ENCODE measurements at places on chromosomes 16 and 17. TPM values are rescaled to one million over a fixed set of nuclear protein-coding genes. Genes with fewer than 3 reads are reported as not detected.

DNA sequence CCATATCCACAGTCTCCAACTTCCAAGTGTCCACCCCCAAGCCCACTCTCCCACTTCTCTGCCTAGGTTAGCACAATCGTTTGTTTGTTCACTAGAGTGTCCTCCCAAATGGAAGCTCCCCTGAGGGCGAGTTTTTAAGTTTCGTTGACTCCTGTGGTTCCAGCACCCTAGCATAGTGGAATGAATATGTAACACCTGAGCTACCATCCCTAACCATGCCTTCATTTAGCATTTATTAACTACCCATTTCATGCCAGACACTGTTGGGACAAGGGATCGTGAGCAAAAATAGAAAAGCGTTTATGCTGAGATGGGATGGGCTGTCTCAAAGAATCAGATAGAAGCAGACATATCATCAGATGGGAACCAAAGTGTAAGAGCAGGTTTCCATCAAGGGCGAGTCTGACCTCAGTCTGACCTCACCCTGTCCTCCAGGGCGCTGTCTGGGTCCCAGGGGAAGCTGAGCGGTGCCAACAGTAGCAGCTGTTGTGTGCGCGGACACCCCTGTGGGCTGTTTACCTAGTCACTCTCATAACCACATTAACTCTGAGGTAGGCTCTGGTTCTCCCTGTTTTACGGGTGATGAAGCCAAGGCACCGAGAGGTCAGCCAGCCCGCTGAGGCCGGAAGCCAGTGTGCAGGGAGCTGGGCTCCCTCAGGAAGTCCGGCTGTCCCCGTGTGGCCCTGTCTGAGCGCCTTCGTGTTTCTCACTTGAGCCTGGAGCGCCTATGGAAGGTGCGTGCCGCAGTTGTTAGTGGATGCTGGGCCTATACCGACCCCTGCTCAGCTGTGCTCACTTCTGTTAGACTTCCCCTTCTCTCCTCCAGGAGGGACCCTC is 6.2 kb downstream of the CNP start:
- no peak for DNase-seq

DNA sequence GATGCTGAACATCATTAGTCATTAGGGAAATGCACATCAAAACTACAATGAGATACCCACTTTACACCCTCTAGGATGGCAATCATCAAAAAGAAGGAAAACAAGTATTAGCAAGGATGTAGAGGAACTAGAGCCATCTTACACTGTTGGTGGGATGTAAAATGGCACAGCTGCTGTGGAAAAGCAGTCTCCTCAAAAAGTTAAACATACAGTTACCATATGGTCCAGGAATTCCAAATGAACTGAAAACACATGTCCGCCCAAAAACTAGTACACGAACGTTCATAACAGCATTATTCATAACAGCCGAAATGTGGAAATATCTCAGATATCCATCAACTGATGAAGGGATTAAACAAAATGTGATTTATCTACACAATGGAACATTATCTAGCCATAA is 7.0 kb downstream of the FBF1 start:
- DNase-seq = no peak

GRCh38 chr16:88430524-88431446 is 22.3 kb upstream of the ZFPM1 start:
- DNase-seq = peak; percentile 82

DNA sequence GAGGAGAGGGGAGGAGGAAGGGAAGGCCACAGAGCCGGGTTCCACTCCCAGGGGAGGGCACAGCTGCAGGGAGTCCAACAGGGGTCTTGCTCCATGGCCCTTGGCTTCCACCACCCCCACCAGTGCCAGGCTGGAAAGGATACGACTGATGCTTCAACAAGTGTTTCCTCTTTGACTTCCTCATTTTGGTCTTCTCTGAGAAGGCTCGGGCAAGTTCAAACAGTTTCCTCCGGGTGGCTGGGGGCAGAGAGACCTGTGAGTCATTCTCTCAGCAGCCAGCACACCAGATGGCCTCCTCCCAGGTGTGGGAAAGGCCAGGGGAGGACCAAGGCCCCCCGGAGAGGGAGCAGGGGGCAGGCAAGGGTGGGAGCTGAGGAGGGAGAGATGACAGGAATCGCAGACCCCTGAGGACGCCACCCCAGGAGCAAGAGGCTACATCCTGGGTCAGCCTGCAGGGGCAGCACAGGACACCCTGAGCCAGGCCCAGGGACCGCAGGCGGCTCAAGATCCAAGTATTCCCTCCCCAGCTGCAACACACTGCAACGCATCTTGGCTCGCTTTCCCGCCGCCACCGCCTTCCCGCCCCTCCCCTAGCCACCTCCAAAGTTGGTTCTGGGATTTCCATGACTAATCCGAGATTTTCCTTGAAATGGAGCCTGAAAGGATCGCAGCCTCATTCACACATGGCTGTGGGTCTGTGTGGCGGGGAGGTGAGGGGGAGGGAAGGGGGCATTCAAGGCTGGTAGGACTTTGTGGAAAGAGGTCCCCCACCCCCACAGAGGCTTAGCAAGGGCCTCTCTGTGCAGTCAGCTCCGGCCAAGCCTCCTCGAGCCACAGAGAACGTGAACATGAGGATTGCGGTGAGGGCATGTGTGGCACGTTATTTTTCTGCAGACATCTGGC is 18.4 kb upstream of the MRPS23 start:
- DNase-seq = peak; percentile 77

- DNase-seq = no peak
These were observed 2.8 kb downstream of the DHRS7C start for GRCh38 chr17:9788601-9789000.

DNA sequence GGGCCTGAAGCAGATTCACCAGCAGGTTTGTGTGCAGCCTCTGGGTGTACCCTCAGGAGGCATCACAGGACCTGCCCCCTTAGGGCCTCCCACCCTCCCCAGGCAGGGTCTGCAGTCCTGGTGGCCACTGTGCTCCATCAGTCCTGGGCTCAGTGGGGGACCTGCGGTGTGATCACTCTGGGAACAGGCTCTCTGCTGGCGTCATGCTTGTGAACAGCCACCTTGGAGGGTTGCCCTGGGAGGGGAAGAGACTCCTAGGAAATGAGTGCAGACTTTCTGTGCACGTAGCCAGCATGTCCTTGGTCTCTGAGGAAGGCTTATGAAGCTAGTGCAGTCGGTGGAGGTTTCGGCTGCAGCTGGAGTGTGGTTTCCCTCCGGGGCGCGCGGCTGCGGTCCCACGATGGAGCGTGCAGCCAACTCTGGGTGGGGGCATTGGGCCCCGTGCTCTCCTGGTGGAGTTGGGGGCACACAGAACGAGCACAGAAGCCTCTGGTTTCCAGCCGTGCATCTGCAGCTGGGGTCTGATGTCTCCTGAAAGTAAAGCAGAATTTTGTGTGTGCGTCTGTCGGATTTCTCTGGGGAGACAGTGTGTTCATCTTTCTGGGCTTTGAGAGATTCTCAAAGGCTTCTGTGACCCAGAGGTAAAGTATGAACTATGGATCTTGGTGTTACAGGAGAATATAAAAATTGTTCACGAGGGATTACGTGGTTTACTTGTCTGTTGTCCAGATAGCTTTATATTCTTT is 68.1 kb upstream of the ZNF750 start:
- no peak for DNase-seq

- no peak for DNase-seq
These were observed 30.5 kb downstream of the RPGRIP1L start for GRCh38 chr16:53673189-53673588.

- DNase-seq = no peak
These were observed 354.4 kb downstream of the SNX29 start for GRCh38 chr16:12330946-12331345.

- DNase-seq = no peak
These were observed 174.3 kb downstream of the FOXL1 start for GRCh38 chr16:86752582-86753175.

GRCh38 chr16:67719778-67720144 is 645 bp upstream of the GFOD2 start:
- peak; percentile 77 for DNase-seq

DNA sequence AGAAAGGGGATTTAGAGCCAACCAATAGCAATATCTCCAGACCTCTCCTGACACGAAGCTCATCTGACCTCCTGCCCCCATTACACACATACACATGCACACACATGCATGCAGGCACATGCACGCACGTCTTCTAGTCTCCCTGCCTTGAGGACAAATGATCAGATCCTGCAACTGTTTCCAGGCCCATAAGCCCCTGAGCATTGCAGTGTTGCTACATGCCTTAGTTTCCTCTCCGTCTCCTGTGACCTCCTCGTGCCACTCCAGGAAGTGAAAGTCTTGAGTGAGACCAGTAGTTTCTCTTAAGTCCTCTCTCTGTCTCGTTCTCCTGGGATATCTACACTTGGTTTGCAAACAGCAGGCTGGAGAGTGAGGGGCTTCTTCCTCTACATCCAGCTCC is 8.2 kb downstream of the CIITA start:
- DNase-seq = no peak

The TBC1D3I gene
- total RNA-seq = 1.9 TPM

The ABCA8 gene
- not detected for total RNA-seq

The CHD9NB gene
- total RNA-seq = 0.16 TPM

The CES5A gene
- not detected for total RNA-seq

The CLEC19A gene
- not detected for total RNA-seq

The C17orf78 gene
- not detected for total RNA-seq

The TUBB3 gene
- total RNA-seq = 2.6 TPM

The TPSG1 gene
- not detected for total RNA-seq

The PRR15L gene
- total RNA-seq = not detected

The CA7 gene
- 0.28 TPM for total RNA-seq

The SOX8 gene
- total RNA-seq = 0.92 TPM
